Left hindlimb (tissue), 1 donor: ENCODE measurements at places on chromosomes 3 and 15.

DNA sequence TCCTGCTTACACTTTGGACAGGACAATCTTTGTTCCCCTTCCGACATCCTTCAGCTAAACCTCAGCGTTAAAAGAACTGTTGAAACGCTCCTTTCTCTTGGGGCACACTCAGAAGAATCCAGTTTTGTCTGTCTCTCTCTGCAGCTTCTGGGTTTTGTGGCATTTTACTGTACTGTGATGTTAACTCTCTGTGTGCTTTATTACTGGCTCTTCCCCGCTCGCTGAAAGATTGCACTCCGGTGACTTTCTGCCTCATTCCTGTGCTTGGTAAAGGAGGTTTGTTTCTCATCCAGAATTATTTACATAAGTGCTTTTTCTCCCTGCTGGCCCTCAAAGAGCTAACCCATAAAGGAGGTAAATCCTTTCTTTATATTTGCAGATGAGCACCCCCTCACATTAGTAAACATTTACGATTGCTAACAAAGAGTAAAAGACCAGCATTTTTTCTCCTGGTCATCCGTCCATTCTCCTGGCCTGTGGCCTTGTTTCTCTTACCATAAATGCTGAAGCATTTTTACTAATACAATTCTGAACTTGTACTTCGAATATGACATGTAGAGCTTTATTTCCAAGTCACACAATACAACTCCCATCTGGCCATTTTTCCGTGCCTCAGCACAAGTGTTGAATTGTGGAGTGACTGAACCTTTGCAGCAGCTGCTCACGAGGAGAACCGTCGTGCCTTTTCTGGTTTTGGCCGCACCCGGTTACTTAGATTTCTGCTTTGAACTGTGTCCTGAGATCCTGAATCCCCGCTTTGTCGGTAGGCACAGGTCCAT is 69.3 kb upstream of the RPL35A start:
- DNase-seq: no peak

DNA sequence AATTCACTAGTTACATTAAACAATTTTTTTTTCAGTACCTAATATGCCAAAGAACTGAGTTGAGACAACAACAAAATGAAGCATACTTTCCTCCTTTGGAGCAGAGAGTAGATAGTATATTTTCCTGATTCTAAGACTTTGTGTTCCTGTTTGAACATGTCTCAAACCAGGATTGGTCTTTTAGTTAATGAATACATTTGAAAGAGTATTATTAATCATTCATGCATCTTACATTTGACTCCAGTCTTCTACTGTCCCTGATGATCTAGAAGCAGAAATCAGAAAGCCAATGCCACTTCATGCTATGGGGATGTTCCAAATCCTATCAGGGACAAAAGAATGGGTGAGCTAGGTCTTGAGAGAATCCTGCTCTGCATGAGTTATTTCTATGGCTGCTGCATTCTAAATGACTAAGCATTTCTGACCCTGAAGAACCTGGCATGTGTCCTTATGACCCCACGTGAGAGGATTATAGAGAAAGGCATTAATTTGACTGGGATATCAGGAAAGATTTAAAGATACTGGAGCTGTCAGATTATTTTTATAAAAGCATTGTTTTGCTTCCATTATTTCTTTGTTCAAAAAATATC is 32.9 kb upstream of the MBNL1 start:
- no peak for DNase-seq

GRCh38 chr3:100423611-100424010 is 22.3 kb downstream of the LNP1 start:
- DNase-seq: no peak

DNA sequence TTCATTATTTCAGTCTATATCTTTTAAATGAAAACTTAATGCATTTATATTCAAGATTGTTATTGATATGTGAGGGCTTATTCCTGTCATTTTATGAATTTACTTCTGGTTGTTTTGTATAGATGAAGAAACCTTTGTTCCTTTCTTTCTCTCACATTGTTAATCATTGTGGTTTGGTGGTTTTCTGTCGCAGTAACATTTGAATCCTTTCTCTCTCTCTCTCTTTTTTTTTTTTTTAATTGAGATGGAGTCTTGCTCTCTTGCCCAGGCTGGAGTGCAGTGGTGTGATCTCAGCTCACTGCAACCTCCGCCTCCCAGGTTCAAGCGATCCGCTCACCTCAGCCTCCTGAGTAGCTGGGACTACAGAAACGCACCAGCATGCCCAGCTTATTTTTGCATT is 22.1 kb downstream of the AGBL1 start:
- no peak for DNase-seq

GRCh38 chr15:34358367-34358766 is 8.6 kb downstream of the LPCAT4 start:
- no peak for DNase-seq

DNA sequence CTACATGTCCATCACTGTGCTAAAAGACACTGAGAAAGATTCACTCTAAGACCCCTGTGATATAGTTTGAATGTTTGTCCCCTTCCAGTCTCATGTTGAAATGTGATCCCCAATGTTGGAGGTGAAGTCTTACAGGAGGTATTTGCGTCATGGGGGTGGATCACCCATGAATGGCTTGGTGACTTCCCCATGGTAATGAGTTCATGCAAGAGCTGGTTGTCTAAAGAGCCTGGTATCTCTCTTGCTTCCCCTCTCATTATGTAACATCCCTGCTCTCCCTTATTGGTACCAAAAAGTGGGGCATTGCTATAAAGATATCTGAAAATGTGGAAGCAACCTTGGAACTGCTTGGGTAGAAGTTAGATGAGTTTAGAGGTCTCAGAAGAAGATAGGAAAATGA is 32.2 kb upstream of the FAM174B start:
- DNase-seq: no peak

DNA sequence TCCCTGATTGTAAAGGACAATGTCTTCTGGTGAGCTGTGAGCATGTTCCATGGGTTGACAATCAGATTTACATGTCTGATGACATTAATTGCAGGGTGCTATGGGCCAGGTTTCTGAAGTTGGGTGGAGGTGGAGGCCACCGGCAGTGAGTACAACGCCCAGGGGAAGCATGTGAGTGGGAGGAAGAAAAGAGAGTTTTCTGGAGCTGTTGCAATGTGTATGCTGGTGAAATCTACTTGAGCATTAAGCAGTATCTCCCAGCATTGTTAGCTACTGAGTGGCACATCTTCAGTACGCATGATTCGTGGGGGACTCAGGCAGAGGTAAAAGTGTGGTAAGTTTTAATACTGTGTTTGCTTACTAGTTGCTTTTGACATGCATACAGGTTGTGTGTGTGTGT is 26.6 kb downstream of the TMEM45A start:
- no peak for DNase-seq

DNA sequence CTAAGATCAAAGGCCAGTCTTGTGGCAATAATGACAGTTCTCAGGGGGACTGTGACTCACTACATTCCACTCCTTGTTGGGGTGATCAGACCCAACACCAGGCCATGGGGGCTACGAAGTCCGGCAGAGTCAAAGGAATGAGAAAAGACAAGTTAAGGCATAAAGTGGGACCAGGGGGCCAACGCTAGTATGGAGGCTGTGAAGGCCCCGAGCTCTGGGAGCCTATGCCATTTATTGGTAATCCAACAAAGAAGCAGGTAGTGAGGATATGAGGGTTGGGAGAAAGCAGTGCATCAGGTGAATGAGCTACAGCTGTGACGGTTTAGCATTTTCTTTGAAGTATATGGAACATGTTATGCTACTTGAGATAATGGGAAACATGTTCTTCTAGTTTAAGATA is 104.4 kb upstream of the C2CD4B start:
- DNase-seq: no peak

- no peak for DNase-seq
These were observed 18.6 kb downstream of the THSD4 start for GRCh38 chr15:71133747-71134472.

- DNase-seq: no peak
These were observed 33.0 kb upstream of the CA12 start for GRCh38 chr15:63414474-63415120.

DNA sequence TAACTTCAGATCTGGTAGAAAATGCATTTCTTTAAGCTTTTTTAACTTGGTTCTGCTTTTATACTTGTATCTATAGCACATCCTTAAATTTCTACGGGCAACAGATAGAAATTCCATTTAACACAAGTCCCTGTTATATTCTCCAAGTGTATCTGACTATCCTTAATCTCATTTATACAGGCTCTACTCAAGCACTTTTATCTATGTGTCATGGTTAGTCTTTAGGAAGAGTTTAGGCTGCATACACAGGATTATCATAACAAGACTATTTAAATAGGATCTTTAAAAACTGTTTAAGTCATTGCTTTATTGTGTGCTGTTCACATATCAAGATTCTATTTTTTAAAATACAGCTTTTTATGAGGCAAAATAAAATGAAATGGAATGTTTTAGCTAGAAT is 52.7 kb downstream of the SETD5 start:
- DNase-seq: no peak

DNA sequence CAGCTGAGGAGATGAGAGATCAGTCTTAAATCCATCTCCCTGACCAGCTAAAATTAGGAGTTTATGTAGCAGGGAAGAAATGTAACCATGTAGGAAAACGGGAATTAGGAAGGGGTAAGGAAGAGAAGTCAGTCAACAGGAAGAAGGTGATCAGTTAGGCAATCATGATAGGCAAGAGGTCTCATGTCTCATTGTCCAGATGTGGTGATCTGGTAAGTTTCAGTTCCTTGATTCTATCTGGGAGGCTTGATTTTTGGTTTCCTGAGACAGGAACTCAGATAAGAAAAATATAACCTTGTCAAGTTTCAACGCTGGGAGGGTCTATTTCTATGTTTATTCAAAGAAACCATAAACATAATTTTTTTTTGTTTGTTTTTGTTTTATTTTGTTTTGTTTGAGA is 40.3 kb upstream of the TBC1D5 start:
- no peak for DNase-seq

- no peak for DNase-seq
These were observed 60.8 kb upstream of the PXYLP1 start for GRCh38 chr3:141170678-141171295.

DNA sequence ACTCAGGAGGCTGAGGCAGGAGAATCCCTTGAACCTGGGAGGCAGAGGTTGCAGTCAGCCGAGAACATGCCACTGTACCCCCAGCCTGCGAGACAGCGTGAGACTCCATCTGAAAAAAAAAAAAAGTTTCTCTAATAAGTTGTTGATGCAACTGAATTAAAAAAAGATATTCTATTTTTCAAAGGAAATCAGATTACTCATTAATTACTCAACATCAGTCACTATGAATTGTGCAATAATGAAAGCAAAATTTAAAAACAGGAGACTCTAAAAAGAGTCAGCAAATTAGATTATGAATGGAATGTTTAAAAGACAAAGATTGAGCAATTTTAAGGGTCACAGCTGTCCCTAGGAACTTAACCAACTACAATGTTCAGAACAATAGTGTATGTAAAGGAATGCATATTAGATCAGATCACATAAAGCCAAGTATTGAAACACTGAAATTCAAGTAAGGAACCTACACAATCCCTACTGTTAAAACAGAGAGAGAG is 60.2 kb upstream of the SLC4A7 start:
- DNase-seq: no peak

- DNase-seq: no peak
These were observed 48.6 kb downstream of the NR1D2 start for GRCh38 chr3:23993556-23994243.

DNA sequence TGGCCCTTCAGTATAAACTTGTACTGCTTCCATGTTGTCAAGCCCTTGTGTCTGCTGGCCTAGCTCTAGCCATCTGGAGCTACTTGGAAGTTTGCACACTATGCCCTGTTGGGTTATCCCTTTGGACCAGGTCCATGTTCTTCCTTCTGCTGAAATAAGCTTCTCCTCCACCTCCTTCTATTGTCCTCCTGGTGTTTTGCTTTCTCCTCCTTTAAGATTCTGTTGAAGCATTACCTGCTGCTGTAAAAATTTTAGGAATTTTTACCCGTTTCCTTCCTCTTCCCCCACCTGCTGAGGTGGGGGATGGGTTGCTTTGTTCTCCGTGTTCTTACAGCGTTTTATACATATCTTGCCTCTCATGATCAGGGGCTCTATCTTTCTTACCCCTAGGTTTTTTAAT is 51.7 kb downstream of the SH3GL3 start:
- DNase-seq: no peak

- DNase-seq: no peak
These were observed 509.2 kb upstream of the MDFIC2 start for GRCh38 chr3:70821602-70822001.

DNA sequence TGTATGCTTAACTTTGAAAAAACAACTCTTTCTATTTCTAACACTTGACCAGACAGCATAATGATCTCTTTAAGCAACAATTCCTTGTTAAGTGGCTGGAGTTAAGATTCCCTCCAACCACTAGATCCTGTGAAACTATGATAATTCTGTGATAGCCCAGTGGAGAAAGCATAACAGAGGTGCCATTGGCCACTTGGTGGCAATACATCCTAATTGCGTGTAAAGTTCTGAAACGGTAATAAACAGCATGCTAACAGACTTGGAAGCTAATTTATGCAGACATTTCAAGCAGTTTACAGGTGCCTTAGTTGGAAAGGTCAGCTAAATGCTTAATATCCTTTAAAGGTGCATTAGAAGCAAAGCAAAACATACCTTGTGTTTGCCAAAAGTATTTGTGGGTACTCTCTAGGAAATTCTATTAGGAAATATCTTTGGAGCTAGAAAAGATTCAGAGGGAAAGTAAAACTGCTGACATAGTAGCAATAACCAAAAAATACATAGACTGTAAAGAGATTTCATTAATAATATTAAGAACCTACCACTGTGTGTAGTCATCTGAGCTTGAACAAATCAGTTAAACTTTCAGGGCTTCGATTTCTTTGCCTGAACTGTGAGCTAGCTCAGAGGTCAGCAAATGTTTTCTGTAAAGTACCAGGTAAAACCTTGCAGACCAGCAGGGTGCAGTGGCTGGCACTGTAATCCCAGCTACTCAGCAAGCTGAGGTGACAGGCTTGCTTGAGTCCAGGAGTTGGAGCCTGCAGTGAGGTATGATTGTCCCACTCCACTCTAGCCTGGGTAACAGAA is 19.0 kb upstream of the CSTA start:
- no peak for DNase-seq

GRCh38 chr3:153284282-153284938 is 122.4 kb downstream of the RAP2B start:
- no peak for DNase-seq

GRCh38 chr15:101641894-101642293 is 10.3 kb downstream of the TM2D3 start:
- DNase-seq: no peak

GRCh38 chr15:72961346-72961745 is 90.9 kb upstream of the NEO1 start:
- DNase-seq: no peak

- no peak for DNase-seq
These were observed 8.9 kb upstream of the UCN2 start for GRCh38 chr3:48572517-48572916.
